ENCODE measurements at places on chromosomes 2 and 18.

DNA sequence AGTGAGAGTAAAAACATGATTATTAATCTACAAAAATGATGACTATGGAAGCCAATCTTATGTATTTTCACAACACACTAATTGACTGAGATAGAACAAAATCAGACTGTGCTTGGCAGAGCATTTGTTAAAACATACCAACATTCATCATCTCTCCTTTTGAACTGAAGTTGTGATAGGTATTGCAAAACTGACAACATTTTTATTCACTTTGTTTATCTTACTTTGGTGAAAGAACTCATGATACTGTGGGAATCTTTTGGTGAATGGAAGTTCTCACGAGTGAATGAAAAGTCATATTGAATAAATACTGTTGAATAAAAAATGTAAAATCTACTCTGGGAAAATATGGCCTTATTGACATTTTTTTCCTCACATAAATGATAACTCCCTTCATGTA, 1430.2 kb upstream of the PIK3C3 start:
- no peak for DNase-seq

GRCh38 chr2:230583581-230583980, 129.1 kb upstream of the CAB39 start:
- DNase-seq = no peak

DNA sequence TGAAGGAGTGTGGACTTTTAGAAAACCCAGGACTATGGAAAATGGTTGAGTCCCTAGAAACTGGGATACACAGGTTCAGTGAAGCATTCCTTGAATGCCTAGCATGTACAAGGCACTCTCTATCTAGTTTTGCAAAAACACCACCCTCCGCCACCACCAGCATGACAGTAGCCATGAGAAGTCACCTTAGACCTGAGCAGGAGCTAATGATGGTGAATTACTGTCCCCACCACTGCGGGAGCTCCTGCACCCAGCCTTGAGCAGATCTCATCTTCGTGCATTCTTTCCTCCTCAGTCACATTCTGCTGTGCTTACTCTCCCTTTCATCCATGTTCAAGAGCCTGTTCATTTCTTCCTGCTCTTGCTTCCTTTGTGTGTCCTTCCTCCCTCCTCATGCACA, 86.2 kb upstream of the ZNF516 start:
- DNase-seq = no peak

GRCh38 chr2:69177785-69178636, 165.0 kb downstream of the ANTXR1 start:
- DNase-seq = no peak

DNA sequence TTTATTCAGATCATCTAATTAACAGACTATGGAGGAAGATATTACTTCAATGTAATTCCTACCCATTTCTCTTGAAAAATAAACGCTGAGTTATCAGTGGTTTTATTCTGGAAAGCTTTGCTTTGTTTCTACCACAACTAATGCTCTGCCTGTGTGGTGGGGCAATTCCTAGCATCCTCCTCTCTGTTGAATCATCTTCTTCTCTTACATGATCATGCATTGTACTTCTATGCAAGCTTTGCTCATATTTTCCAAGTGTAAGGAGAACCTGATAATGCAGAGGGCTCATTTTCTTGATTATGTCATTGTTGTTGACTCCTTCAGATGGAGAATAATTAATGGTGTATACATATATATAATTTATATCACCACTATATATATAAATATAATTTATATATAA, 46.7 kb downstream of the CCDC195 start:
- no peak for DNase-seq

DNA sequence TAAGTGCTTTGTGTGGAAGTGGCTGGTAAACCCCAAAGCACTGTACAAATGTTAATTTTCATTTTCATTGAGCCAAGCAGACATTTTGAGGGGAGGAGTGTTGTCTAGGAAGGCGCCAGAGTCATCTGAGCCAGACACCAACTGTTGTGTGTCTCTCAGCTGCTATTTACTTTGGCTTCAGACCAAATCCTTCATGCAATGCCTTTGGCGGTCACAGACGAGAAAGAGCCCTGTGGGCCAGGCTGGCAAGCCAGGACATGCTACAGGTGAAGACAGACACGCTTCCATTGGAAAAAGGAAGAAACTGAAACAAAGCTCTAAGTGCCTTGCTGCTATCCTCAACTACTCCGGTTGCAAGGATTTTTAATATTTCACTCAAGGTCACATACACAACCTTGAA, 115.4 kb upstream of the CDC42EP3 start:
- DNase-seq = no peak

DNA sequence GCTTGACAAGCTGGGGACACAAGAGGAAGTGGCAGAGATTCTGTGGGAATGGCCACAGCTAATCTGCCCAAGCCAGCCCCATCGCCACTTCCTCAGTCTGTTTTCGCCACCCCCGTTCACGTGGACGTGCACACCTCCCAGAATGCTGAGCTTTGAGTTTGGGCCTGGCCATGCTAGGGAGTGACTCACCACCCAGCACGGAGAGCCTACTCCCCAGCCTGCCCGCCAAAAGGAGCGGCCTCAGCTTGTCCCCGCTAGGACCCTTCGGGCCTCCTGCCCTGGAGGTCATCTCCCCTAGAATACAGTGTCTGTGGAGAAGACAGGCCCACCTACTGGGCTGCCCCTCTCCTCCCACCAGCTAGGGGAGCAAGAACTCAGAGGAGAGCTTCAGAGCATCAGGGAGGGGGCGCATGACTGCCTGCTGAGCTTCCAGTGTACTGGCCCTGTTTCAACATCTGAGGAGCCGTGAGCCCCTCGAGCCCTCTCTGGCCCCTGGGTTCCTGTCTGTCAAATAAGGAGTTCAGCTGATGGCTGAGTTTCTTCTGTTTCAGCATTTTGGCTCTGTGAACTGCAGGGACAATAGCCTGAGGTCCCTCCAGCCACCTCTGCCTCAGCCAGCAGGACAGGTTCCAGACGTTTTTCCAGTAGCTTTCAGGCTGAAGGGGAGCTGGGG, 5.1 kb downstream of the SLC35F6 start:
- no peak for DNase-seq

DNA sequence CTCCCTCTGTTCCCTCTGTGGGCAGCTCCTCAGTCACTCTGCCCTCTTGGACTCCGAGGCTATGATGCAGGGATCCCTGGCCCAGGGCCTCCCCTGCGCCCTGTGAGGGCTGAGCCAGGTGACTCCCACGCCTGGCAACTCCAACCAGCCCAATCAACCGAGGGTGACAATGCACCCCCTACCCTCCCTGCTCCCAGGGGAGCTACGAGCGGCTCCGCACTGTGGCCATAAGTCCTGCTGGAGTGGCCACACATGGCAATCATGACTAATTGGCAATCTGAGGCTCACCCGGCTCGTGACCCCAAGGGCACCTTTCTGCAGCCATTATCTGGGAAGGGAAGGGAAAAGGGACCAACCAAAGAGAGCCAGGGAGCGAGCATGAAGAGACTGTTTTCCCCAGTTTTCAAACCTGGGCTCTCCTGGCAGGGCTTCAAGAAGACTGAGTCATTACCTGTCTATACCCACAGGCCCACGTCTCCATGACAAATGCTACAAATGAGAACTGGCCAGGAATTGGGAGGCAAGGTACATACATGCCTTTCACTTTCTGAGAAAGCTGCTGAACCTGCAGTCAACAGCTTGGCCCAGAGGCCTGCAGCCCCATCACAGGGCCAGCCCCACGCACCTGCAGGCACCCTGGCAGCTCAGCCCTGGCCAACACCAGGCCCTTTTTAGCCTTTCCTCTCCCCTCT, 45.1 kb downstream of the RPL31 start:
- no peak for DNase-seq

DNA sequence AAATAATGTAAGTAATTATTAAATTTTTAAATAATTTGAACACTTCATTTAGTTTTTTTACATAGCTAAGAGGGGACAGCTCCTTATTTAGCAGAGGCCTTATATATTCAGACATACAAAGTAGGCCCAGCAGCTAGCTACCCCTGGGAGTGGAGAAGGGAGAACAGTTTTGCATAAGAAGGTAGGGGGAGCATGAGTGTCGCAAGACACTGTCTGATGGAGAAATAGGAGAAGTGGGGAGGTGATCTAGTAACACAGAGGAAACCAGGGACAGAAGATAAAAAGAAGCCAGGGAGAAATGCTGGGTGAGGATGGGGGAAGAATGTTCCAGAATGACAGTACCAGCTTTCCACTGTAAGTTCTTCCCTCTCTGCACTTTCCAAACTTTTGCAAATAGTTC, 16.0 kb upstream of the RGPD4 start:
- DNase-seq = no peak

DNA sequence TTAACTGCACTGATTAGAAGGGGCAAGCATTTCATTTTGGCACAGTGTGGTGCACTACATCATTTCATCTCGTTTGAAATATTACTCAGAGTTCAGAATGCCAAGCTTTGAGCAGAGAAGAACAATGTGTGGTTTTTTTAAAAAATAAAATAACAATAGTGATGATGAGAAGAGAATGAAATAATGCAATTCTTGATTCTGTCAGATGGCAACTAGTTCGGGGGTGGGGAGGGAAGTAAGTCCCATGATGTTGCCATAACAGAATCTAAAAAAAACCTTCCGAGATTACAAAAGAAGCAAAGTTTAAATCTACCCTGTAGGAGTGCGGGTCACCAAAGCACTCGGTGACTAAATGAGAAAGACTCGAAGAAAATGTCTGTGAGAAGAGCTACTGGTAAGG, 490.4 kb downstream of the NR4A2 start:
- DNase-seq = no peak

DNA sequence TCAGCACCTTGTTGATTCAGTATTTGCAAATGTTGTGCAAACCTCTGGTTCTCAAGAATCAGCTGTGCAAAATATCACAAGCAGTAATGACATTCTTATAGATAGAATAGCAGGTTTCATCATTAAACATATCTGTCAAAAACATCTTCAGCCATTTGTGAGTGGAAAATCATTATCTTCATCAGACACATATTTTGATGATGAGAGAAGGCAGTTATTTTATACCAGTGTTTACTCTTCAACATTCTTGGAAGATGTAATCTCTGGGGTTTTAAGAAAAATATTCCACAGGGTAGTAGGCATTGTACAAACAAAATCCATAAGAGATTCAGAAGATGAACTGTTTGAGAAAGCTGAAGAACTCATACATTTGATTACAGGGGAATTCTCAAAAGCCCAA, 64.3 kb downstream of the FSIP2 start:
- DNase-seq = no peak

GRCh38 chr2:18932853-18933252, 343.5 kb upstream of the NT5C1B start:
- no peak for DNase-seq

- DNase-seq = no peak
Measured at GRCh38 chr2:230961091-230961491, 34.8 kb upstream of the SPATA3 start.

GRCh38 chr2:62593825-62594224, 87.8 kb upstream of the TMEM17 start:
- no peak for DNase-seq

GRCh38 chr18:47830772-47831171, 99.7 kb downstream of the SMAD2 start:
- DNase-seq = no peak

DNA sequence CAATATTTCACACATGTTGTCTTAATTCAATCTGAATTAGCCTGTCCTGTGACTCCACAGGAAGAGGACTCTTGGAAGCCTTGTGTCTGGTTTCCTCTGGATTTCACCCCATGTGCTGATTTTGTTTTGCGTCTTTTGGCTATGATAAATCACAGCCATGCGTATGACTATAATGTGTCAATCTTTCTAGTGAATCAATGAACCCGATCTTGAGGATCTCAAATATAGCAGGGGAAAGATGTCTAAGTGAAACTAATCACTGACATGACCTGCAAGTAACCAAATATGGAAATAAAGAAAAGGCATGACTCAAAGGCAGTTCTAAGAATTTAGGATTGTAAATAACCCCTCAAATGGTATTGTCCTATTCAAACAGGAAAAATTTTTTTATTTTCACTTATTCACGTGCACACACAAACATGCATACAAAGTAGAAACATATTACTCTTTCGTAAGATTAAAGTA, 8.2 kb downstream of the WDFY1 start:
- DNase-seq = no peak

- no peak for DNase-seq
Measured at GRCh38 chr18:8008033-8008432, 440.9 kb downstream of the PTPRM start.
